ENCODE measurements at places on chromosomes 2 and 18.
A peak's percentile ranks its signal among the peaks of the same experiment; 100 is the strongest.

- no peak for DNase-seq
Observed at GRCh38 chr2:19576411-19576810, 218.0 kb upstream of the OSR1 start.

DNA sequence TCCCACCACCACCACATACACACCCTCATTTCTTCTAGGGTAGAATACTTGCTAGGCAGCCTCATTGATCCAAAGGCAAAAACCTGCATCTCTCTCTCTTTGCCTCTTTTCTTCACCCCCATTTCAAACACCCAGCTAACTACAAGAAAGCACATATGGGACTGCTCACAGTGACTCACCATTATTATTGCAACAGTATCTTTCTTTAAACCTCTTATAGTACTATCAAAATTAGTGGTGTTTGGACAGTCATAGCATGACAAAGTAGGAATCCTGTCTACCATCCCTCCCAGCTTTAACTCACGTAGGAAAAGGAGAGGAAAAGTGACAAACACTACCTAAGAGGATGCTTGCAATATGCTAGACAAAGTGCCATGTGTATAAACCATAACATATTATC is 422.5 kb upstream of the CRIM1 start:
- no peak for DNase-seq

GRCh38 chr2:19806591-19806990 is 95.2 kb downstream of the TTC32 start:
- no peak for DNase-seq

DNA sequence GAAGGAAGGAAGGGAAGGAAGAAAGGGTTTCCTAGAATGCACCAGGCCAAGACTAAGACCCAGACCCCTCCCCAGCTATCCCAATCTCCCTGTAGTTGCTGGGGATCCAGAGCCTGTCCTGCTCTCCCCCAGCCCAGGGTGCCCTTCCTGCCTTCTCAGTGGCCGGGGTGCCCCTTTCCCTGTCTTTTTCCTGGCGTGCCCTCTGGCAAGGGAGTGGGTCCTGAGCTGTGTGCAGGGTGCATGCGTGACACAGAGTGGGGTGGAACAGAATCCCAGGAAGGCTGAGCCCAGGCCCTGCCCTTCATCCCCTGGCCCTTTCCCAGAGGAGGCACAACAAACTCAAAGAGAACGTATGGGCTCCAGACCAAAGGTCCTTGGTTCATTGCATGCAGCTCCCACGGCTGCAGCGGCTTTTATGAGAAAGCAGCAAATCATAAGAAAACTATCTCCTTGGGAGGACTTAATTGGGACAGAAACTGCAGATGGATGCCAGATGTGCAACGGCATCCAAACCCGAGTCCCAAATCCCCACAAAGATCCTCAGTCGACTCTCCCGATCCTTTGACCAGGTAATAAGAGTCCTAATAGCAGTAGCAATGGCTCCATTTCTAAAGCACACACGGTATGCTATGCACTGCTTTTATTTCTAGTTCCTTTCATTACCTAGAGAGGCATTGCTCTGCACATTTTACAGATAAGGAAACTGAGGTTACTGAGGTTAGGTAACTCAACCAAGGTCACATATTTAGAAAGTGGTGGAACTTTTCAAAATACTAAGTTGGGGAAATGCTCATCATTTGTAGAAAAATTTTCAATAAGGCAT is 12.7 kb upstream of the ARID5A start:
- DNase-seq, result peak; percentile 33

- DNase-seq, result peak; percentile 27
Observed at GRCh38 chr18:45590036-45590886, 25.0 kb upstream of the SLC14A2 start.

DNA sequence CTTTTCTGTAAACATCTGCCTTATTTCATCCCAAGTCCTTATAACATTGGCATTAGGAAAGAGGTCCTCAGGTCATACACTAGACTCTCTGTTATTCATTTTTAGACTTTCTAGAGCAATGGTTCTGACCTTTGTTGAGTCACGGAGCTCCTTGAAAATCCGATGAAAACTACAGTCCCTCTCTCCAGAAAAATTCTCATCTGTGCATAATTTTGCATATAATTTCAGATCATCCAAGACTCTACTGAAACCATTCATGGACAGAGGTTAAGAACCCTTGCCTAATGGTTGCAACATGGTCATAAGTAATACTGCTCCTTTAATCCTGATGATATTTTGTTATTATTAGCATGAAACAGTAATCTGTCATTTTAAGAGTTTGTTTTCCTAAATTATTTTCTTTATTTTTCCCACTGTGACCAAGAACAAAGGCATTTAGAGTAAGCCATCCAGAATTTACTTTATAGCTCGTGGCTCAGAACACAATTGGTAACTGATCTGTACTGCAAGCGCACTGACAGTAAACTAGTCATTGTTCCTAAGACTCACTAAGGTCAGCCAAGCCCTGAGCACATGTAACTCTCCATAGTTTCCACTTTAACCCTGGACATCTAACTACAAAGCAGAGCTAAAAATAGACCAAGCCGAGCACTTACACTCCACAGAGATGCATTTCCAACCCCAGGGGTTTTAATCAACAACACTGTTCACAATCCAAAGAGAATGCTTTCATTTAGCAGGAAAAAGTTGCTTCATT is 8.4 kb downstream of the MYOM1 start:
- DNase-seq, result peak; percentile 16

DNA sequence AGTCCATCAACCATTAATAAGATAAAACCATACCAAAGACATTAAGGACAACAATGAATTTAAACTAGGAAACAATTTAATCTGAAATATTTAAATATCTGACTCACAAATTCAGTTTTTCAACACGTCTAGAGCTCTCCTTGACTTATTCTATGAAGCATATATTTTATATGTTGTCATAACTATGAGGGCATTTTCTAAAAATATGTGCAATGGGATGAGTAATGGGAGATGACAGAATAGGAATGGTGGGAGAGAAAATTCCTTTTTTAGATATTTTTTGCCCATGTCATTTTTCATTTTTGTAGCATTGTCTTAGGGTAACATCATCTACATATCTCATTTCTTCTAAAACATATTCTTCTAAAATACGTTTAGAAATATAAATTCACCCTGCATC is 79.2 kb upstream of the CDH2 start:
- peak; percentile 79 for DNase-seq

DNA sequence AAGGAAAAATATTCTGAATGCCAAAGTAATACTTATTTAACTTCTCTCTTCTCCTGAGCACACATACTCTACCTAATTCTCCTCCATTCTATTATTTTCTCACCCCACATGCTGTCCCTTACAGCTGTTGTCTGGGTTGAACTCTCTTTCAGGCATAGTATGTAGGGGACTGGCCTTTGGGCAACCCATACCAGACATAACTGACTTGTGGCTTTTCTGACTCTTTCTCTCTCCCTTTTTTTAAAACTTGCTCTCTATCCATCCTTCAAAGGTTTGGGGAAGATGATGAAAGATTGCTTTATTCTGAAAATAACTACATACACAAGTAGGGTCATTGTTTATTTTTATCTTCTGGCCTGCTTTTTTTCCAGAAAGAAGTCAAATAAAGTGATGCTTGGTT is 69.9 kb upstream of the NOSTRIN start:
- no peak for DNase-seq

- no peak for DNase-seq
Observed at GRCh38 chr2:128235581-128235980, 83.1 kb downstream of the HS6ST1 start.

DNA sequence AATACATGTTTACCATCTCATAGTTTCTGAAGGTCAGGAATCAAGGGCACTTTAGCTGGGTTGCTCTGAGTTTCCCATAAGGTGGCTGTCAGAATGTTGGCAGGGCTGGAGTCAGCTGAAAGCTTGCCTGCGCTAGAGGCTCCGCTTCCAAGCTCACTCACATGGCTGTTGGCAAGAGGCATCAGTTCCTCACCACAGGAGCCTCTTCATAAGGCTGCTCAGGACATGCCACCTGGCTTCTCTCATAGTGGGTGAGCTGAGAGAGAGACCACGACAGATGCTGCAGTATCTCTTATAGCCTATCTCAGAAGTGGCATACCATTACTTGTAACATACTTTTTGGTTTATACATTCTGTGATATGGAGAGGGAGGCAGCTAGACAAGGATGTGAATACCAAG is 7.2 kb downstream of the HADHB start:
- no peak for DNase-seq

DNA sequence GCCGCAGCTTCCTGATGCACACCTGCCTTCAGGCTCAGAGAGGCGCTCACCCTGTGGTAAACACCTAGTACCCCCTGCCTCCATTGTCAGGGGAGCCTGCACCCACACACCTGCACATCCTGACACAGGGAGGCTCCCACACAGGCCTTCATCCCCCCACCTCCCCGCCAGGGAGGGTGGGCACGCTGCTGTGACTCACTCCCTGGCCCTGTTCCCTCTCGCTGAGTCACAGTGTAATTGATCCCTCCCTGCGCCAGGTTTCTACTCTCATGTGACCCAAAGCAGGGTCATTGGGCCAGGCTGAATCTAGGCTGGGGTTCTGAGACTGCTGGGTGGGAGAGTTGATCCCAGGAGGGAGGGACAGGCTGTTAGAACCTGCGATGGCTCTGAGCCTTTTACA is 8.5 kb upstream of the CELF4 start:
- no peak for DNase-seq

- DNase-seq, result peak; percentile 63
Observed at GRCh38 chr2:159891917-159892730, 94.1 kb upstream of the CD302 start.

- DNase-seq, result no peak
Observed at GRCh38 chr2:9354318-9354717, 69.0 kb downstream of the ITGB1BP1 start.

GRCh38 chr2:7031547-7032245 is 114.5 kb downstream of the RNF144A start:
- DNase-seq, result no peak

- DNase-seq, result no peak
Observed at GRCh38 chr2:202079310-202079709, 6.3 kb downstream of the KIAA2012 start.

Data from fibroblast of skin of scalp (primary cell).